T-helper 2 cell treated with Interferon-gamma antibody and Interleukin-4, amounts not matched to agents 5 μg/mL and 100 μg/mL, for 36 hours (primary cell): ENCODE measurements at places on chromosomes 5 and 9.
A peak's percentile ranks its signal among the peaks of the same experiment; 100 is the strongest.

DNA sequence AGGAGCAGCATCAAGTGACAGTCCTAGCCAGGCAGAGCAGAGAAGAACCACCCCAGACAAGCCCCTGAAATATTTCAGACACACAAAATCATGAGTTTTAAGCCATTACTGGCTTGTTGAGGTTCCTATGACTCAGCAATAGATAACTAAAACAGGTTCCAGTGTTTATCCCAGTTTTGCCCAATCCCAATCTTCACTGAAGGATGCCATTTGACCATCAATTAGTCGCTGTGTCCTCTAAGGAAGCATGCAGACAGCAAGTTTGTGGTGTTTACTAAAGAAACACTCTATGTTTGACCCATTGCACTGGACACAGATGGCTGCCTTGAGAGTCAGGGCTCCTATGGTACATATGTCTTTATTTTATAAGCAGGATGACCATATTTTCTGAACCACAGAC lies 186.7 kb downstream of the SYK start:
- H3K4me3 ChIP-seq: no peak overlapping the region
- H3K36me3 ChIP-seq: no peaks in the 10 kb centered on the region
- no peak for DNase-seq
- peaks cover 2% of the 10 kb centered on the region for H3K4me1 ChIP-seq

- no peak for DNase-seq
- H3K4me1 ChIP-seq: no peaks in the 10 kb centered on the region
- no peaks in the 10 kb centered on the region for H3K36me3 ChIP-seq
- no peak within 1 kb of the TSS for H3K27ac ChIP-seq
- no peak within 1 kb of the TSS for H3K4me3 ChIP-seq
- H3K27me3 ChIP-seq: no peaks in the 10 kb centered on the region
Observed at GRCh38 chr9:134880484-134881312, at the start of gene FCN2. Gene FCN2, plus strand, starts transcription at chr9:134880810. Its CDS starts 12 bp downstream, at chr9:134880822.

GRCh38 chr9:135099574-135099973 lies 12.1 kb downstream of the OLFM1 start:
- no peak overlapping the region for H3K27ac ChIP-seq
- H3K4me3 ChIP-seq: no peak overlapping the region
- no peaks in the 10 kb centered on the region for H3K4me1 ChIP-seq
- H3K36me3 ChIP-seq: no peaks in the 10 kb centered on the region
- no peaks in the 10 kb centered on the region for H3K27me3 ChIP-seq
- no peak for DNase-seq

DNA sequence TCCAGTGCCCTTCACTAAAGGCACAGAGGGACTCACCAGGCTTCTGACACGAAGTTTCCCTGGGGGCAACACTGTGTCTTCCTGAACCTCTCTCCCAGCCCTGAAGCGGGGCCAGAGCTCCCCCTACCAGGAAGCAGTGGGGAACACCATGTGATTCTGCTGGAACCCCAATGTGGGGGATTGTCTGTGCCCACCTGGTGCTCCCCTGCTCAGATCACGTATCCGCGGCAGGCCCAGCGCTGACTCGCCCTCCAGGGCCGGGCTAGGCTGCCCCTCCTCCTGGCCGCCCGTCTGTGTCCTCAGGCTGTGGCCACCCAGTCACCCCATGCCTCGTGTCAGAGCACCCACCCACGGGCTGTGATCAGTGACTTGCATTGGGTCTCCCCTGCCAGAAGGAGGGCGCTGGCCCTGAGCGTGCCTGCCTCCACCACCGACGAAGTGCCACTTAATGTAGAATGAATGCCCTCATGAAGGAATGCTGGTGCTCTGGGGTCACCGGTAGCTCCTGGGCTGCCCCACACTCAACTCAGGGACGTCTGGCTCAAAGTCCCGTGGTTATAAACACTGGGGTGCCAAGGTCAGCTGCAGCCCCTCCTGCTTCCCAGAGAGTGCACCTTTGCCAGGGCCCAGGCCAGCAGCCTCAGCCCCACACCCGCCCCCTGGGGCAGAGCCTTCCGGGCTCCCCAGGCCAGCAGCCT lies 22.1 kb downstream of the SARDH start:
- H3K4me3 ChIP-seq: no peak overlapping the region
- no peaks in the 10 kb centered on the region for H3K36me3 ChIP-seq
- peaks cover 3% of the 10 kb centered on the region for H3K27me3 ChIP-seq
- no peak for DNase-seq
- no peak overlapping the region for H3K27ac ChIP-seq

GRCh38 chr5:1724822-1725602 lies 74.6 kb downstream of the MRPL36 start:
- H3K4me3 ChIP-seq: peak overlapping the region; percentile 60
- H3K36me3 ChIP-seq: no peaks in the 10 kb centered on the region
- no peak for DNase-seq
- H3K27me3 ChIP-seq: no peaks in the 10 kb centered on the region
